Body of pancreas (tissue), 4 donors: ENCODE measurements at places on chromosomes 3 and 15.
A peak's percentile ranks its signal among the peaks of the same experiment; 100 is the strongest.

DNA sequence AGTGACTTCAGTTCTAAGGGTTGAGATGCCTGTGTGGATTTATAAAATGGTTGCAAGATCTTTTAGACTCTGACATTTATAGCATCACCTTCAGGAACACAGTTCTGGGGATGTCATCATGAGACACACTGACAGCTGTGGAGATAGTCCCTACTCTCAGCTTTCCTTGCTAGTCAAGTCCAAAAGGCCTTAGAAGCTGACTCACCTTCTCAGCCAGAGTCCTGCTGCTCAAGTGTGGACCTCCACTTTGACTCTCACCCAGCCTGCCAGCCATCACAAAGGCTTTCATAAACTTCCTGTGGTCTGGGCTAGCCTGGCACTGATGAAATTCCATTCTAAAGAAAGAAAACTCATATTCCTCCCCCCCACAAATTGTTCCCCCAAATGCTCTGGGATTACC is 44.8 kb downstream of the TMEM39A start:
- DNase-seq, result no peak

GRCh38 chr3:115022199-115022598 is 124.9 kb downstream of the ZBTB20 start:
- DNase-seq, result no peak

DNA sequence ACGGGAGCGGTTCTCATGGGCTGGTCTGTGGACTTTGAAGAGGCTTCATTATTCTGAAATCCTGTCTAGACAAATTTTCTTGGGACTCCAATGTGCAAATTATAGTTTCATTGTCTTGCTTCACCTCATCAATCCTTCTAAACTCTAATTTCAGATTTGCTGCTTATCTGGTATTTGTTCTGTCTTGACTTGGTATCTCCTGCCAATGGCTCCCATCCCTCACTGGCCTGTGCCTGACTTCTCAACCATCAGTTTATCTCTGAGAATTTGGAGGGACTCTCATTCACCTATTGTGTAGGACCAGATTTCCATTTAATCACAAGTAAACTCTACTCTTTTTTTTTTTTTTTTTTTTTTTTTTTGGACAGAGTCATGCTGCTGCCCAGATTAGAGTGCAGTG is 960.2 kb upstream of the NR2F2 start:
- no peak for DNase-seq

GRCh38 chr15:57190208-57190607 is 186.1 kb upstream of the CGNL1 start:
- no peak for DNase-seq

DNA sequence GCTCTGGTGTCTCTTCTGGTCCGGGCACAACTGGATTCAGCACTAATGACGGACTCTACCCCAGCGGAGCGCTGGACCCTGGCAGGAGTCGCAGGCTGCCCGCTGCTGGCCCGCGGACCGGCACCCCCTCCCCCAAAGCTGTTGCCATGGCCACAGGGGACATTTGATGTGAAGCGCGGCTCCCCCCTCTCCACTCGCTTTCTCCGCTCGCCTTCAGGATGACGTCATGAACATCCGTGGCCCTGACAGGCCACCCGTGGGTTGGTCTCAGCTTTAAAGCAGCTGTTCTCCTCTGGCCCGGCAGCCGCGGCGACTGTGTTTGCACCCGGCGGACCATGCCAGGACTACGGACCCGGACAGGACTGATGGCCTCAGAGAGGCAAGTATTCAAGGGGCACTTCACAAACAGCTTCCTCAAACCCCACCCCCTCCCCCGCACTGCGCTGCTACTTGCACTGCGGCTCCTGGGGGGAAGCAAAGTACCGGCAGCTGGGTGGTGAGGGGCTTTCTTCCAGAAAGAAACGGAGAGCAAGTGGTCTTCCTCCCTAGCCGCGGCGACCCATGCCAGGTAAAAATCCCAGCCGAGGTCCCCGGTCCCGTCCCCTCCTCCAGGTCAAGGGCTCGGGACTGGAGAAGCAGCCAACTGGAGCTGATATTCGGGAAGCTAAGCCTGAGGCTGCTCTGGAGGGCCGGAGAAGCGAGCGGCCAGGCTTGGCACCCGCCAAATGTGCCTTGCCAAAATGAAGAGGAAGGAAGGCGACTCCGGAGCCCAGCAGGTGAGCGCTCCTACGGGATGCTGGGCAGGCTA is 16.6 kb upstream of the AEN start:
- peak; percentile 45 for DNase-seq

GRCh38 chr3:128491691-128491940 is 1.4 kb downstream of the GATA2 start:
- no peak for DNase-seq
